ENCODE measurements at places on chromosomes 2 and 18.
A peak's percentile ranks its signal among the peaks of the same experiment; 100 is the strongest.

DNA sequence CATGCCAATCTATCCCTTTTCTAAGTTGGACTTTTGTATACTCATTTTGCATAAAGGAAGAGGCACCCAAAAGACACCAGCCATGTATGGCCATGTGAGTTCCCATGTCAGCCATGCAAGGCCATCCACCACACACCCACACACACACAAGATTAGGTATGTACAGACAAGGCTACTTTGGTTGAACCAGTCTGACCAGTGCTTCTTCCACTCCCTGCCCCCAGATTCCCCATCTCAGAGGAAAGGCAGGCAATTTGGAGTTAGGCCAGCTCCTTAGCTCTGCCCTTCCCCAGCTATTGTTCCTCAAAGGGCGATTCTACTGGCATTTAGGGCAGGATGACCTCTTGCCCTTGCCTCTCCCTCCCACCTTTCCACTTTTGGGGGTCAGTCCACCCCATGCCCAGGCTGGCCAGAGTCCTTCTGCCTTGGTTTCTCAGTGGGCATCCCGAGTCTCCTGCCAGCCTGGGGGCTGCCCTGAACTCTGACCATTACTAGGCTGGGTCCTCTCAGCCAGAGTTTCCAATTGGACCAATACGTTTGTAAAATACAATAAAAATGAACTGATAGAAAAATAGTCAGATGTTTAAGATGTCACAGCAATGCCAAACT, 101.1 kb downstream of the ZBTB7C start:
- no peak for DNase-seq

- DNase-seq: no peak
These were observed 52.6 kb upstream of the GALR1 start for GRCh38 chr18:77197073-77197472.

DNA sequence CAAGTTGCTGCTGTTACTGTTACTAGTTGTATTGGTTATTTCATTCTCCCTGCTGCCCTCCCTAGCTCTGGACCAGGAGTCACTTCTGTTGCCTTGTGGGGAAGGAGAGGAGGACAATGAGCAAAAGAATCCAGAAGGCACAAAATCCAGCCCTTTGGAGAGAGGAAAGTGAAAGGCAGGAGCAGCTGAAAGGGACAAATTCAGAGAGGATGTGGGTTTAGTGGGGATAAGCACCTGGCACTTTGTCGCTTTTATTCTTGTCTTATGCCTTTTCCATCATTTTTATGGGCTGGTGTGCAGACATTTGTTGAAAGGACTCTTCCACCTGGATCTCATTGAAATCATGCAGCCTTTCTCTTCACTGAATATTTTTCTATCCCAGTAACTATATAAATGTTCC, 24.3 kb upstream of the LTBP1 start:
- no peak for DNase-seq

- DNase-seq: peak; percentile 35
These were observed 30.6 kb downstream of the SOWAHC start for GRCh38 chr2:109644571-109645275.

GRCh38 chr18:24103320-24104021, 35.4 kb upstream of the CABYR start:
- DNase-seq: no peak
